ENCODE measurements at places on chromosomes 2 and 18.

DNA sequence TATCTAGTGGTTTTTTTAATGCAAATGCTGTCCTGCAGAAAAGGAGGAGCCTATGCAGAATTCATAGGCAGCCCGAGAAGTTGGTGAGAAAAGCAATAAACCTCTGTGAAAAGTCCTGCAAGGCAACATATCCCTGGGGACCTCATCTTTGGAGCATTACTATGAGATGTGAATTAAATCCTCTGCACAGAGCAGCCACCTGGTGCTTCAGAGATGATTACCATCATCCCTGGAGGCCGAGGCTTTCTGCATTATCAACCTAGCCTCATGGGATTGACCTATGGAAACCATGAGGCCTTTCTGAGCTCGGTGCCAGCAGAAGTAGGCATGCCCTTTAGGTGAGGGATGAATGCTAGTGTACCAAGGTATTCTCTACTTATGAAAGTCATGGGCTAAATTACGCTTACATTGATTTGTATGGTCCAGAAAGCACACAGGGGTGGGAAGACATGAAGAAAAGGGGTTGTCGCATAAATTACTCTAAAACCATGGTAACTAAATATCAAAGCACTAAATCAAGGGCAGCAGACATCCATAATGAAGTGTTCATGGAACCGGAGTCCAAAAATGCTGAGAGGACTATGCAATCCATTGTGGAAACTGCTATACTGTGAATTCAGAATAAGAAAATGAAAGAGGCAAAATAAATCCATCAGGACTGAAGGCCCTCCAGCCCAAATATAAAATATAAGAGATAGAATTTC, 623.5 kb upstream of the DDX18 start:
- no peak for DNase-seq

- DNase-seq, result no peak
These were observed 31.0 kb upstream of the MAP3K20 start for GRCh38 chr2:173044686-173045085.

- no peak for DNase-seq
These were observed 113.0 kb downstream of the TGFA start for GRCh38 chr2:70440621-70441020.

GRCh38 chr2:231260442-231261208, 62.2 kb downstream of the ARMC9 start:
- DNase-seq, result no peak

- DNase-seq, result no peak
These were observed 148.8 kb upstream of the CDH19 start for GRCh38 chr18:66752733-66753132.

GRCh38 chr2:164567335-164567989, 53.8 kb downstream of the GRB14 start:
- DNase-seq, result no peak

DNA sequence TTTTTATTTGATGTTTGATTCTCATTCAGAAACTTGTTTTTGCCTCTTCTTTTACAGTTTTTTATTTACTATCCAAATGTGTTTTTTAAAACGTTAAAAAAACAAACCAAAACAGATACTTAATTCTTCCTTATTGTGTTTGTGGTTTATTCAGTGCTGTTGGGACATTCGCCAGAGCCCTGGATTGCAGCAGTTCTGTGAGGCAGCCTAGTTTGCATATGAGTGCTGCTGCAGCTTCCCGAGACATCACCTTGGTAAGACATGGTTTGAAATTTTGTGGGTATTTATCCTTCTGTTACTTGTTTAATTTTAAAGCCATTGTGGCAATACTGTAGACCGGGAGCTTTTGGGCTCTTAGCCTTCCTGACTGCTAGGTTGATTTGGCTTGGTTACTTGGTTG, 91.2 kb downstream of the MTA3 start:
- DNase-seq, result no peak

DNA sequence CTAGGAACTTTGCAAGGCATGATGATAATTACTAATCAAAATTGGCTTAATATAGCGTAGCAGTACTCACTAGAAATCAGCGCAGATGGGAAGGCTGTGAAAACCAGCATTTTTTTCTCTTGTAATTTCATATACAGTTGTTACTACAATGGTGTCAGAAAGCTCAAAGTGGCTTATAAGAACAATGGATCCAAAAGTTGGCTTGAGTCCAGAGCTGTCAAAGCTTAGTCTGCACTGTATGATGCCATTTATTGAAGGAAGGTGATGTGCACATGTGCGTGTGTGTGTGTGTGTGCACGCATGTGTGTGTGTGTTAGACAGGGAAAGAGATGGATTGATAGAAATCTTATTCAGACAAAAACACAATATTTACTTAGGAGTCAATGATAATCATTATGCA, 341.3 kb downstream of the TGIF1 start:
- peak; percentile 7 for DNase-seq

DNA sequence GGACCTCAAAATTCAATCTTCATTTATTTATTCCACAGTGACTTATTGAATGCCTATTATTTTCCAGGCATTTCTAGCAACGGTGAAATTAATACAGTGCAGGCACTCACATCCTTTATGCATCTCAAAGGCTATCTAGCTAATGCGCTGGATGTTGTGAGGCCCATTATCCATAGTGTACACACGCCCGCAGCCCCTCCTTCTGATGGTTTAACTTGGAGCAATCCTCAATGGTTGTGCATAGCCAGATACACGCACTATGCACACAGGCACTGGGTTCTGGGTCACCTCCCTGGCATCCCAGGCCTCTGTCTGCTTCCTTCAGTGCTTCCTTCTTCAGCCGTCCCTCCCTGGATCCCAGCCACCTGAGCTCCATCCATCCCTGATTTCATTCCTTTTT, 108.5 kb upstream of the BOD1L2 start:
- DNase-seq, result no peak

GRCh38 chr18:9081940-9082339, 20.6 kb upstream of the NDUFV2 start:
- no peak for DNase-seq

DNA sequence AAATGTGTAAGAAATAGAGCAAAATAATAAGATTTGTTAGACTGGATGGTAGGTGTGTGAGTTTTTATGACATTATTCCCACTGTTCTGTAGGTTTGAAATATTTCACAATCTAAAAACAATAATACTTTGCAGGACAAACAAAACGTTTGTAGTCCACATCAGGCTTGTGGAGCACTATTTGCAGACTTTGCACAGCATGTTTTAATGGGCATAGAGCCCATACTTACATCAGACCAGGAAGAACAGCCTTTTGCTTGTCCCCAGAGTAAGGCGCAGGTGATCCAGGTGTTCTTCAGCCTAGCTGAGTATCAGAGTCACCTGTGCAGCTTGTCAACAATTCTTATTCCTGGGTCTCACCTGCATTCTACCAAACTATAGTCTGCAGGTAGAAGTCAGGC, 9.1 kb upstream of the STK39 start:
- DNase-seq, result no peak

DNA sequence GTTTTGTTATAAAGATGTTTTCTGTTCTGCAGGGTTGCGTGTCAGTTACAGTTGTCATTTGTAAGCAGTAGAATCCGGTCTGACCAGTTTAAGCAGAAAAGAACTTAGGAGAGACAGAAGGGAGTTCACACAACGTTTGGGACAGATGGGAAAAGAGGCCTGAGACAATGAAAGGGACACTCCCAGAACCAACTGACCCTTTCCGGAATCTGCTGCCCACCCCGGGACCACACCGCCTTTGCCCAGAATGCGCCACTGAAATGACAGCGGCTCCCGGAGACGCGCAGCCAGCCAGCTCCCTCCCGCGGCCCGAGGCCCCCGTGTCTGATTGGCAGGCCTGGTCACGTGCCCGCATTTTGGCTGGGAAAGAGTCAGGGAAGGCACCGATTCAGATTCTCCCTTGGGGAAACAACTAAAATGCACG, 244.6 kb downstream of the BCL2 start:
- DNase-seq, result no peak

GRCh38 chr18:3554811-3555427, 104.9 kb downstream of the TGIF1 start:
- DNase-seq, result no peak

DNA sequence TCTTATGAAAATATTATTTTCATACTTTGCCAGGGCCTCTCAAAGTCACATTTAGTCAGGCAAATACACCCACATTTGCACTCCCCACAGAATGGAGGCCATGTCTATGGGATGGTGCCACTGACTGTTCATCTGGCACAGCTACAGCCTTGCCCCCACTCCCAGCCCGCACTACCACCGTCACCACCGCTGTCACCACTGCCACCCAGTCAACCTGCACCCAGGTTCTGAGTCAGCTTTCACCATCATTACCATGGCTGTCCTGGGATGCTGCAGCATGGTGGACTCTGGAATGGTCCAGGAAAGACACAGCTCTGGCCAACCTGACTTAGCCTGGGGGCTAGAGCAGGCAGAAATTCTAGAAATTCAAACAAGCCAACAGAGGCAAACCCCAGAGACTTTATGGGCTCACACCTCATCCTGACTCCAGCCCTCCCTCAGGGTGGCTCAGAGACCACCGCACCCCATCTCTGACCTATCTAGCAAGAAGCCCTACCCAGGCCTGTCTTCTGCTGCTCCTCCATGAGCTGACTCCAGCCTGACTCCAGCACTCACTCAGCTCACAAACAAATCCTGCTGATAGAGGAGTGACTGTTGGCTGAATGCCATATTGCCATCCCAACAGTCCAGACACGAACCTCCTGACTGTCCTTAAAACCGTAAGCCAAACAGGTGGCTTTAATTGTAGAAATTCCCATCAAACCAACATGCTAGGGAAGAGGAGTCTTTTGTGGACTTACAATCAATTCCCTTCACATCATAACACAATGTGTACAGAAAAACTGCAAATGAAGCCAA, 28.0 kb downstream of the DNER start:
- no peak for DNase-seq

- no peak for DNase-seq
These were observed 47.8 kb downstream of the FARSB start for GRCh38 chr2:222608081-222608480.

DNA sequence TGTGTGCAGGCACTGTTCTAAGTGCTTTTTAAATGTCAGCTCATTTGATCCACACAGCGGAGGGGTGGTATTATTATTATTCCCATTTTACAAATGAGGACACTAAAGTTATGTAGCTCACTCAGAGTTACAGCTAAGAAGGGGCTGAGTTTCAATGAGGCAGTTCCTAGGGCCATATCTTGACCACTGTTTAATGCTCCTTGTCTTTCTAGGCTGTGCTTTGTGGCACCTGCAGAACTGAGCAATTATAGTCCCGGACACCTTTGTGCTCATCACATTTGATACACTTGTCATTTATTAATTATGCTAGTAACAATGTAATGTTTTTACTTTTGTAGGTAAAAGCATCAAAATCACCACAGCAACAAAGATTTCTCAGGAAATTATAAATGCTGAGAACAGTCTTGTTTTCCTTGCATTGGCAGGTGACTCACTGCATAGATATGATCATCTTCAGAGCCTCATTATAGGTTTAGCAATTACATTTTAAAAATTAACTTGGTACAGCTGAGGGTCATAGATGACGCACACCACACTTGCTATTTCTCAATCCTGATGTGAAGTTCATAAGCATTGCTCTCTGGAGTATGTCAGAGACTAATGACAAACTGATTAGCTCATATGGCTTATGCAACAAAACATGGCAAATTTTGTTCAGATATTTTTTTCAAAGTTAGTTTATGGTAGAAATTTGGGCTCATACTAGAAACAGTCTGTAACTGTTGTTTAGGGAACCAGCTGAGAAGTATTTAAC, 366.8 kb downstream of the TGIF1 start:
- DNase-seq, result no peak

DNA sequence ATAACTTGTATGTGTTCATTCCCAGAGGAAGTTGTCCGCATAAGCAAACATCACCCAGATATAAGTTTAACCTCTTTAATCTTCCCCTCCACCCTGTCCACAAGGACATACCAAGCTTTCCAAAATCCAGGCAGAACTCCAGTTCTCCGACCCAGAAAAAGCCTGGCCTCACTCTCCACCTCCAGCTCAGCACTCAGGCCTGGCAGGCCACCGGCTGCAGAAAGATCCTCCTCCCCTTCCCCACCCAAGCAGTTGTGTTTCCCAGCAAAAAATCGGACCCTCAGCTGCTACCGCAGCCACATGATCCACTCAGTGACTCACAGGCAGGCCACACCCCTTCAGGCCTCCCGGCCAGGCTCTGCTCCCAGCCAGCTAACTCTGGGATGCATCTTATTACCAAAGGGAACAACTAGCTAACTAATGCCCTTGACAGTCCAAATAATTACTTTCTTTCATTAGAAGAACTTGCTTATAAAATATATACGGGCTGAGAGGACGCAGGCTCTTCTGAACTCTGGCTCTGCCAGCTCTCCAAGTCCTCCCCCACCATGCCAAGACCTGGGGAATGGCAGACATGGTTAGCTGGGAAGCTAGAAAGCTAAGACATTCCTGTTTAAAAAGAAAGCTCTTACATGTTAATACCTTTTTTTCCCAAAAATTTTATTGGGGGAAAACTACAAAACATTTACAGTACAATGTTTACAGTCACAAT, 4.5 kb downstream of the ZFP36L2 start:
- DNase-seq, result no peak

DNA sequence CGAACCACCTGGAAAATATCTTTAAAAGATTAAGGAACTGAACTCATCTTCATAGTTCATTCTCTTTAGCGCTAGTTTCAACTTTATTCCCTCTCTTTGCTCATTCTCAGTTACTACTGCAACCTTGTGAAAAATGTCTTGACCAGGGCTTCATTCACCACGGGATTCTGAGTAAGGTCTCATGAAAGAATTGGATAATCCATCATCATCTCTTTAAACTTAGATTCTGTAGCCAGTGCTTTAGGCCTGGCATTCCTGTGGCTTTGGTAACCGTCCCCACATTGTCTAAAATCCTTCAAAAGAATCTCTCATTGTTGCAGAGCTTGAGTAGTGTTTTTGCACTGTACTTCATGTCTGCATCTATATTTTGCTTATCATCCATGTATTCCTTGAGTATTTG, 229.5 kb downstream of the ETAA1 start:
- no peak for DNase-seq

DNA sequence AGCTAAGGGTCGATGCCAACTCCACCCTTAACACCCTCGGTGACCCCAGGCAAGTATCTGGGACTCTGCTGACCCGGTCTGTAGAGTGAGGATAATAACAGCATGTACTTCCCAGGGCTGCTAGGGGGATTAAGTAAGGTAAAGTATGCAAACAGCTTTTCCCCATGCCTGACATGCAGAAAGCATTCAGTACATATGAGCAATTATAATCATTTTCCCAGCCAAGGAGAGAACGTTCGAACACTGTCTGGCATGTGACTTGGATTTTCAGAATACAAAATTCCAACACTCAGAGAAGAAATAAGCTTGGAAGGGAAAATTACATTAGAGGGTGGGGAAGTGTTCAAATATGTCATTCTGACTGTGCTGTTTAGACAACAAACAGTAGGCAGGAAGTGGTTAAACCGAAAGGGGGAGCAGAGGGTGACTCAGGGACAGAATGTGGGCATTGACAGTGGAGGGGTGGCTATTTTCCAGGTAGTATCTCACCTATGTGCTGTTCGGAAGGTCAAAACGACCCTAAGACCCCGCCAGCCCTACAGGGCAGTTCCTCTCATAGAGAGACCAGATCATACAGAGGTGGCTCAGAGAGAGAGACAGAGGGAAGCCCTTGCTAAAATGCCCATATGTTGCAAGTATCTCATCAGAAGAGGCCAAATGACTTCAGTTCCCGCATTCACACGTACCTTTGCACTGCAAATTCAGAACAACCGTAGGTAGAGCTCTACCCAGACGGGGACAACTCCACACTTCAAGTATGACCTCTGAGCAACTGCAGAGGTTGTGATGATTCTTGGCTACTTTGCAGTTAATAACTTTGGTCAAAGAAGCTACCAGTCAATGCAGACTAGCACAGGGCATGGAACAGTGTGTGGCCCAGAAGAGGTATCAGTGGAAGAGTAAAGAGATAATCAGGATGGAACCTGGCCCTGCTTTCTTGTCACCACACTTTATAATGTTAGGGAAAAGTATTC, 14.8 kb downstream of the ASPRV1 start:
- DNase-seq, result no peak

- peak; percentile 92 for DNase-seq
These were observed 120.2 kb downstream of the LPIN1 start for GRCh38 chr2:11866358-11867335.

Measured in NCI-H187 treated with DMSO at 0.1 percent for 48 hours (cell line).